ENCODE measurements at places on chromosomes 2 and 18.

- no peak for DNase-seq
Measured at GRCh38 chr2:216388046-216388884, 16.0 kb upstream of the MARCHF4 start.

DNA sequence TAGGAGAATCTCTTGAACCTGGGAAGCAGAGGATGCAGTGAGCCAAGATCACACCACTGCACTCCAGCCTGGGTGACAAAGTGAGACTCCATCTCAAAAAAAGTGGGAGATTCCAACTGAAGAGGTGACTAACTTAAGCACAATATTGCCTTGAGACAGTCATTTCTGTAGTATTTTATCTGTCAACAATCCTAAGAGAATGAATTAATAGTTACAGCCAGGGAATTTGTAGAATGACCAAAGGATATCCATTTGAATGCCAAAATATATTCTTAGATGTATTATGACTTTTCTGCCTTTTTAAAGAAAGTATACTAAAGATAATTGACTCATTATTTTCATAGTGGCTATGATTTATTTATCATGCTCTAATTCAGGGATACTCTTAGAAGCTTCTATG is 40.7 kb upstream of the CCDC150 start:
- no peak for DNase-seq

DNA sequence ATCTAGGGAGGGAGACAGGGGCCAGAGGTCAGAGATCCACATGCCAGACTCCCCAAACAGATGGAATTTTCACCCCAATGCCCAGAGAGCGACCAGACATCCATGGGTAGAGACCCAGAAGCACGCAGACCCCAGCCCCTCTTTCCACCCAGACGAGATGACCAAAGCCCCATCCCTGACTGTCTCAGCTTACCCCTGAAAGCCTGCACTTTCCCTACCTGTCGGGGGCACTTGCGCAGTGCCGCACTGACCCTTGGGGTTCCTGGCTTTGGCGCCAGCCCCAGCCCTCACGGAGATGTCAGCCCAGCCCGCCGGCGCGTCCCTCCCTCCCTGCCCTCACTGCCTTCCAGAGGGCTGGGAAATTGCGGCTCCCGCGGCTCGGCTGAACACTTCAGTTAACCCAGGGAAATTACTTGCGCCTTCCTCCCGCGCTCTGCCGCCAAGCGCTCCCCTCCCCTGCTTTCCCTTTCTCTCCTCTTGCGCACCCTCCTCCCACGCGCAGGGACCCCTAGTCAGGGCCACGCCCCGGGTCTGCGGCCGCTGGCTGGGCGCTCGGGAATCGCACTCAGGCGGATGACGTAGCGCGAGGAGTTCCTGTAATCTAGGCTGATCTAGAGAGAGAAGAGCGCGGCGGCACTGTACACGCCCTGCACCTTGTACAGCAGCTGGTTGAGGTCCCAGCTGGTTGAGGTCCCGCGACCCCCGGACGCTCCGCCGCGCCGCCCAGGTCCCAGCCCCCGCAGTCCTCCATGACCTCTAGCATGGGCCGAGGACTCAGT is 12.0 kb downstream of the ALPG start:
- DNase-seq: no peak

- no peak for DNase-seq
Measured at GRCh38 chr2:159936471-159936870, 125.9 kb downstream of the PLA2R1 start.

DNA sequence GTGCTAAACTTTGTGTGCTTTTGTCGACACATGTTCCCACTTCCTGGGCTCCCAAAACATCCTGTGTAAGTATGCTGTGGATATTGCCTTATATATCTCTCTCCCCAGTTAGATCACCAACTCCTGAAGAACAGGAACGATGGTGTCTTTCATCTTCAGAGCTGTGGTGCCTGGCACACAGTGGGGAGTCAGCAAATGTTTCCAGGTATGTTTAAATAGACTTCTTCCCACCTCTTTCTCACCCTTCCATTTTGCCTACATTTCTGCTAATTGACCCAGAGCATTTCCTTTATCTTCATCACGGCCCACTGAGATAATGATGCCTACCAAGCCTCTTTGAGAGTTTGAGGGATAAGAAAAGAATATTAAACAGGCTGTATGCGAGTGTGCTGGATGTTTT is 60.7 kb downstream of the RND3 start:
- no peak for DNase-seq

- no peak for DNase-seq
Measured at GRCh38 chr2:101692766-101693165, 4.7 kb upstream of the MAP4K4 start.

DNA sequence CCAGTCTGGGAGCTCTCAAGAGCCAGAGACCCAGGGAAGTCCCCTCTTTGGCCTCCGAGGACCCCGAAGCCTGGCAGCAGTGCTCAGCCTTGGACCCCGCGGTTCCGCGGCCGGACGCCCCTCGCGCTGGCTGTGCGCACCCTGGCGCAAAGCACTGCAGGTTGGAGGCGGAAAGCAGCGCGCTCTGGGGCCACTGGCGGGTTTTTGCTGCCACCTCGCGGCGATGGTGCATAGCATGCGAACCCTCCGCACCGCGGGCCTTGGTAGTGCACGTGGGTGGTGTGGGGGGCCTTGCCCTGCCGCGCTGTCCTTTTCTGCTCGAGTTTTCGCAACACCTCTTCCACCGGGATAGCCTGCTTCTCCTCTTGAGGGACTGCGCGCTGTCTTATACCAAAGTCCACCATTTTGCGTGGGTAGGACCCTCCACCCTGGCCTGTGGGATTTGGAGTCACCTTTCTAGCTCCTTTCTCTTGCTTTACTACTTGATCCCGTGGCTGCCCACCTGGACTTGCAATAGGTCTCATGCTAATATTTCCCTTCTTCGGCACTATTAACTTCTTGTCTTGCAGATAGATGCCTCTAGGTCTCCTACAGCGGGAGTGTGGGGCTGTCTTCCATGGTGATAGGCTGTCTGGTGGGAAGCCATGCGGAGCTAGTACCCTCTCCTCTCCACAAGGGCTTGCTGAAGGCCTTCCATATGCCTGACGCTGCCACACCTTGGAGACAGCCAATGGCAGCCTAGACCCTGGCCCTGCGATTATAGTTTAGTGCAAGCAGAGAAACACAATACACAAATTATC is 14.3 kb downstream of the SIX3 start:
- DNase-seq: peak; percentile 92

DNA sequence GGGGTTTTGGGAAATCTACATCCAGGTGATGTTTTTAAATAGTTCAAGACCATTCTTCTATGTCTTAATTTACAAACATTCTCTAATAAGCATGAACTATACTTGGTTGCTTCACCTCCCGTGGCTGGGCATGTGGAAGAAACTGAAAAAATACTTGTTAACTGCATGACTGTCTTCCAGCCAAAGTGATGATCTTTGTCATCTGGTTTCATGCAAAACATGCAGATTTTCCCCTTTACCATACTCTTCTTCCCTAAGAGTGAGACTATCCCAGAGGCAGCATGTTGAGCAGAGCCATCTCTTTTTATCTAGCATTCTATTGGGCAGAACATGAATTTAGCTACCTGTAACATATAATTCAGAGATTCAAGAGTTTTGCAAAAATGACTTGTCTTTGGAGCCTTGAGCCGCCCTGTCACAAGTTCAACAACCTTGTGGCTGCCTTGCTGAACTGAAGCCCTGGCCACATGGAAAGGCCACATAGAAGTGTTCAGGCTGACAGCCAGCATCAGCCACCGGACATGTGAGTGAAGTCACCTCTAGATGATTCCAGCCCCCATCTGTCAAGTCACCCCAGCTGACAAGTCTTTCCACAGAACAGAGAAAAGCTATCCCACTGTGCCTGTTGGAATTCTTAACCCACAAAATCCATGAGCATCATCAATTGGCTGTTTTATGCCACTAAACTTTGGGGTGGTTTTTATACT is 142.8 kb downstream of the ANKRD44 start:
- DNase-seq: no peak

- DNase-seq: no peak
Measured at GRCh38 chr2:233210843-233211547, 40.5 kb upstream of the ATG16L1 start.

- no peak for DNase-seq
Measured at GRCh38 chr2:85401844-85402243, 8.3 kb downstream of the CAPG start.

DNA sequence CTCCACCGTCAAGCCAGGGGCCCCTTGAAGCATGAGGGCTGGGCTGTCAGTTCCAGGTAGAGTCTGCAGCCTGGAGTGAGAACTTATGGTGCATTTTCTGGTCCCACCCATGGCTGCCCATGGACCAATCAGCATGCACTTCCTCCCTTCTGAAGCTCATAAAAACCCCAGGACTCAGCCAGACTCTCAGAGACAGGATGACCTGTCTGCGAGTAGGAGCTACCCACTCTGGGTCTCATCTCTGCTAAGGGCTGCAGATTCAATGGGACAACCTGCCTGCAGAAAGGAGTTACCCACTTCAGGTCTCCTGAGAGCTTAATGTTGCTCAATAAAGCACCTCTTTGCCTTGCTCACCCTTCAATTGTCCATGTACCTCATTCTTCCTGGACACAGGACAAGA is 9.4 kb upstream of the DUSP19 start:
- DNase-seq: no peak

DNA sequence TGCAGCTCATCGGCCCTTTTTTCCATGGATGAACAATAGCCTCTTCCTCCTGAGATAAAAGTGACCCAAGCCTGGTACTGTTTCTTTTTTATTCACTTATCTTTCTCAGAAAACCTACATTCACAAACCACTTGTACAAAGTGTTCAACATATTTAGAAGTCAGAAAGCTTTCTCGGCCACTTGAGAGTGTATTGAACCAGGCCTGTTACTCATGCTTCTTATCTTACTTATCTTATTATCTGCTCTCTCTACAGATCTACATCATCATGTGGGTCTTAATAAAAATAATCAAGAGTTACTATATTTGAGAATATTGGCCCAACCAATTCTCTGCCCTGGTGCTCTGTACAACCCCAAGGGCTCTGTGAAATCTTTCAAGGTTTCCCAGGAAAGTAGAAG is 242.1 kb downstream of the MREG start:
- no peak for DNase-seq

GRCh38 chr2:97645112-97645694 is 659 bp upstream of the COX5B start:
- DNase-seq: no peak

- no peak for DNase-seq
Measured at GRCh38 chr2:236661762-236662110, 92.1 kb downstream of the ACKR3 start.

- no peak for DNase-seq
Measured at GRCh38 chr2:72891091-72891818, 4.0 kb downstream of the SPR start.

DNA sequence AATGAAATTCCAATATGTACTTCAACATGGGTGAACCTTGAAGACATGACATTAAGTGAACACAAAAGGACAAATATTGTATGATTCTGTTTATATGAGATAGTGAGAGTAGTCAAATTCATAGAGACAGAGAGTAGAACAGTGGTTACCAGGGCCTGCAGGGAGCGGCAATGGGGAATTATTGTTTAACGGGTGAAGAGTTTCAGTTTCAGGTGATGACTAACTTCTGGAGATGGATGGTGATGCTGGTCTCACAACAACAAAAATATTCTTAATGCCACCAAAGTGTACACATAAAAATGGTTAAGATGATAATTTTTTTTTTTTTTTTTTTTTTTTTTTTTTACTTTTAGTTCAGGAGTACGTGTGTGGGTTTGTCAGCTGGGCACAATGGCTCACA is 109.4 kb upstream of the TMEM200C start:
- no peak for DNase-seq

GRCh38 chr2:113098041-113098440 is 29.4 kb upstream of the IL1RN start:
- DNase-seq: no peak

- DNase-seq: no peak
Measured at GRCh38 chr2:231412618-231412963, 17.1 kb downstream of the B3GNT7 start.

GRCh38 chr18:62637807-62638687 is 77.3 kb upstream of the PHLPP1 start:
- no peak for DNase-seq

DNA sequence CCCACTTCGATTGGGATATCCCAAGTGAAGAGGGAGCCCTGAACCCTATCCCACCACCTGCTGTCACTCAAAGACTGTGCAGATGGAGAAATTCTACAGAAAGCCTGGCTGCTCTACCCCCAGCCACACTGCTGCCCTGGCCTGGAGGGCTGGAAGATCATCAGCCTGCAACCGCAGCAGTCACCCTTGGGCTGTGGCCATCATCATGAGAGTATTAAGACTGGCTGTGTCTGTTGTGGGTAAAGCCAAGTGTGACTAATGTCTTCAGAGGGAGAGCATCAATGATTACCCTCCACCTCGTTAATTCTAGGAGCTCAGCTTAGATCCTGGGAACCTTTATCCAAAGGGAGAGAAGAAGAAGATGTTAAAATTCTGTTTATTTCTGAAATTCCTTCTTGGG is 221.5 kb downstream of the TFCP2L1 start:
- no peak for DNase-seq

GRCh38 chr2:204687776-204688175 is 142.5 kb downstream of the PARD3B start:
- no peak for DNase-seq

GRCh38 chr2:168912466-168912865 is 11.4 kb downstream of the G6PC2 start:
- no peak for DNase-seq

- no peak for DNase-seq
Measured at GRCh38 chr2:98736464-98736889, 5.5 kb upstream of the MGAT4A start.

DNA sequence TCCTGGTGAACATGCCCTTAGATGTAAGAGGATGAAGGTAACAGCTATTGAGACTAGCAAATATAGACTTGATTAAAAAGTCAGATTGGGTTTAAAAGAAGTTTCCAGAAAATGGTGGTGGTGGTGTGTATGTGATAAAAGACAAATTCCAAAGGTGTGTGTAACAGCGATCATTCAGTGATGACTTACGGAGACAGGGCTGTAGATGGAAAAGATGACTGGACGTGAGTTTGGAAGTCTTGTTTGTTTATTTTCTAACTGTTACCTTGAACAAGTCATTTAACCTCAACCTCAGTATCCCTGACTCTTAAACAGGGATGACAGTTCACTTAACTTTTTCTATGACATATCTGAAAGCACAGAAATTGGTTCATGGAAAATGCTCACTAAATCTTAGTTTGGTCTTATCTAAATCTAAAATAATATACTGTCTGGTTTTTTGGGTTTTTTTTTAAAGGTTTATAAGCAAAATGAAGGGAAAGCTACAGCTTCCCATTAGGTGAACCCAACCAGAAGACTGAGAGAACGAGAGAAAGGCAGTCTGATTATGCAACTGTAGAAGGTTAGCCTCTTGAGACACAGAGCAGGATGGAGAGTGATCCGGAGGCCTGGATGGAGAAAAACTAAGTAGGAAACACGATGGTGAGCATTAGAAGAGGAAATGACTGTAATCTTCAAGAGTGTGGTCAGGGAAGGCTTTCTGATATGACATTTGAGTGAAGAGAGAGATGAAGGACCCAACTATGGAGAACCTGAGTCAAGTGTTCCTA is 71.9 kb downstream of the TCF4 start:
- DNase-seq: no peak

Data from ecto neural progenitor cell (in vitro differentiated cells).